ENCODE measurements at places on chromosomes 1 and 21.

DNA sequence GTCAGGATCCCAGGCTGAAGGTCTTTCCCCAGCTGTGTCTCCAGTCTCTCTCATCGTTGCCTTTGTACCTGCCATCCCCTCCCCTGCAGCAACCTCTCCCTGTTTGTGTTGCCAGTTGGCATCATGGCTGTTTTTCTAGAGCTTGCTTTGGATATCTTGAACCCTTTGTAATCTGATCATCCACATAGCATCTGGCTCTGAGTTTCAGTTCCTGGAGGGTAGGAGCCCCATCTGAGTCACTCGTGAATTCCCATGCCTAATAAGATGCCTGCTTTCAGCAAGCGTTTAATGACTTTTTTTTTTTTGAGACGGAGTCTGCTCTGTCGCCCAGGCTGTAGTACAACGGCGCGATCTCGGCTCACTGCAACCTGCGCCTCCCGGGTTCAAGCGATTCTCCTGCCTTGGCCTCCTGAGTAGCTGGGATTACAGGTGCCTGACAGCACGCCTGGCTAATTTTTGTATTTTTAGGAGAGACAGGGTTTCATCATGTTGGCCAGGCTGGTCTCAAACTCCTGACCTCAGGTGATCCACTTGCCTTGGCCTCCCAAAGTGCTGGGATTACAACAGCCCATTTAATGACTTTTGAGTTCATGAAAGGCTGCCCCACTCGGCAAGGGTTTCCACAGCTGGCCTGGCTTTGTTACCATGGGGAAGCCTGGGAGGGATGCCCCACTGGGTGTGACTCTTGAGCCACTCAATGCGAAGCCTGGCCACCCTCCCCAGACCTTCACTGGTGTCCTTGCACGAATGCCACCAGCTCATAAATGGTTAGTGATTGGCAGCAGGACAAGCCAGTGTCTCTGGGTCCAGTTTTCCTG is 11.9 kb downstream of the ALPL start:
- no peak for DNase-seq

GRCh38 chr21:21196087-21196486 is 197.9 kb downstream of the NCAM2 start:
- no peak for DNase-seq

GRCh38 chr1:109668123-109668775 is 392 bp downstream of the GSTM2 start:
- DNase-seq = no peak

DNA sequence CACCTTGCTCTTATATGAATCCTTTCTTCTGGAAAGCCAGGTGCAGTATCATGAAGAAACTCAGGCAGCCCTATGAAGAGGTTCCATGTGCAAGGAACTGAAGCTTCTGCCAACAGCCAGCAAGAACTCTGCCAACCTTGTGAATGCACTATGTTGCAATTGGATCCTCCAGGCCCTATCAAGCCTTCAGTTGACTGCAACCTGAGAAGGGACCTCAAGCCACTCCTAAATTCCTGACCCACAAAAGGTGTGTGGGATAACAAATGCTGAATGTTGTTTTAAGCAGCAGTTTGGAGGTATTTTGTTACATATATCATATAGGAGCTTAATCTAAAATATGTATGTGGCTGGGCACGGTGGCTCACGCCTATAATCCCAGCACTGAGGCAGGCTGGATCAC is 84.0 kb downstream of the RERE start:
- no peak for DNase-seq

DNA sequence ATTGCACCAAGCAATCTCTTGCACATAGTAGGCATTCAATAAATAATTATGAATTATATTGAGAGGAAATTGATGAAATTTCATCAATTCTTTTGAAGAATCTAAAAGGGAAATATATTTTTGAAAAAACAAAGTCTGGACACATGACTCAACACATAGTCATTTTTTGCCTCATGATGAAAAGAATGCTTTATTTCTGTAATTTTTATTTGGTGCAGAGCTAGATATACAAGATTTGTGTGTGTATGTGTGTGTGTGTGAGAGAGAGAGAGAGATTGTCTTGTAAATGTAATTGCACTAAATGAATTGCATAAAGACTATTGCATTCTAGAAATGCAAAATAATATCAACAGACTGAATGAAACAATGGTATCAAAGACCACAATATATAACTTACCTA is 206.2 kb upstream of the C1orf87 start:
- no peak for DNase-seq

DNA sequence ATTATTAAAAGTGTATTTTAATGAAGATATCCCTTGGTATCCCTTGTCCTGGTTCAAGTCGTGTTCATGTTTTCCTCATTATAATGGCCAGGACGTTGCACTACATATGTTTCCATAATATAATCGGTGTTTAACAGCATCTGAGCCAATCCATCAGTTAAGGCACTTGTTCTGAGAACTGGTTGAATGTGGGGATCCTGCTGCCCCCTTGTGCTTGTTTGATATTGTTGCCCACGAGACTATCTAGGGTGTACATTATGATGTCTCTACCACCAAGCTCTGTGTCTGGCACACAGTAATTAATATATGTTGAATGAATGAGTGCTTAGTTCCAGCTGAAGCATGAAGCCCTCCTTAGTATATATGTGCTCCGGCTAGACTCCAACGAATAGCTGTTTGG is 193.0 kb downstream of the CACNA1E start:
- DNase-seq = no peak

DNA sequence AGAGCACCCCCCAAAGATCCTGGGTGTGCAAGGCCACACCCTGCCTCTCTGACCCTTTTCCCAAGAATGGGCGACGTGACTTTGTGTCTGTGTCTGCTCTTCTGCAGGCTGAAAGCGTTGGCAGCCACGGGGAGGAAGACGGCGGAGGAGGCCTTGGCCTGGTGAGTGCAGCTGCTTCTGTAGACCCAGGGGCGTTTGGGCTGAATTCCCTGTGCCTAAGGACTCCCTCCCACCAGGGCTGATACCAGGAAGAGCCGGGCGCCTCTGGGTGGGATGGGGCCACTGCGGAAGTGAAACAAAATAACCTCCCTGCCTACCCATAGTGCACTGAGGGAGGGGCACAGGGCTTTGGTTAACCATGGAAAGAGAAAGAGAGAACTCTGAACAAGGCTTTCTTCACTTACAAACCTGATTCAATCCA is 2.5 kb downstream of the UBASH3A start:
- peak; percentile 59 for DNase-seq

DNA sequence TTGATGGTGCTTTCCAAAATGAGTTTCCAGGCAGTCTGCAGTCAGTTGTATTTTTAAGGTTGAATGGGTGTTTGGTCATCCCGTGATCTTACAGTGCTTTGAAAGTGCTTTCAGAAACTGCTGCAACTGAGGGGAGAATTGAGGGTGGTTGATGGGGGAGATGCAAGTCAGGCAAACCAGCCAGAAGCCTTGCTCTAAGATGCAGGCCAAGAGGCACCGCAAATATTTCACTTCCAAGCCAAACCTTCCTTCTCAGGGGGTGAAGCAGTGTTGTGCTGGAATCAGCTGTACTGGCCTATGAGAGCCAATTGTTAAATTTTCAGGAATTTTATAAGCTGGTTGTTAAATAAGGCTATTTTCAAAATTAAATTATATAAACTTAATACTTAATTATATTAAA is 151.6 kb downstream of the KCNJ6 start:
- no peak for DNase-seq

DNA sequence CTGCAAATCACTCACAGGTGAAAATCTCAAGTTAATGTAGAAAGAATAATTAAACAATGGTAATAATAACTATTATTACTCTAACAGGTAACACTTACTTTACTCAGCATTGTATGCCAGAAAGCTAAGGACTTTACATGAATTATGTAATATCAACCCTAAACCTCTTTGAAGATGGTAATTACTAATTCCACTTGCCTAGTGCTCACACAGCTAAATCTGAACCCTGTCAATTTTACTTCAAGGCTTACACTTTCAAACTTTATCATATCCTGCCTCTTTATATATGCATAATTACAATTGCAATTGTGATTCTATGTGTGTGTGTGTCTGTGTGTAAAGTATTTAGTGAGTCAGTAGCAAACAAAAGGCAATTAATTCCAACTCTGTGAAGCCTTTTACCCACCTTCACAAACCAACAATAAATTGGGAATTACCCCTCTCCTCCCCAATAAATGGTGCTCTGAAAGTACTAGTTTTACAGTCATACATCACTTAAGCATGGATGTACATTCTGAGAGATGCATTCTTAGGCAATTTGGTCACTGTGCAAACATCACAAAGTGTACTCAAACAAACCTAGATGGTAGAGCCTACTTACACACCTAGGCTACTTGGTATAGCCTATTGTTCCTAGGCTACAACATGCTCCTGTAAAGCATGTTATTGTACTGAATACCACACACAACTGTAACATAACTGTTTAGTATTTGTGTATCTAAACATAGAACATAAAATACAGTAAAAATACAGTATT is 5.9 kb downstream of the ZNF644 start:
- no peak for DNase-seq

GRCh38 chr1:71737768-71738167 is 544.6 kb downstream of the NEGR1 start:
- no peak for DNase-seq

DNA sequence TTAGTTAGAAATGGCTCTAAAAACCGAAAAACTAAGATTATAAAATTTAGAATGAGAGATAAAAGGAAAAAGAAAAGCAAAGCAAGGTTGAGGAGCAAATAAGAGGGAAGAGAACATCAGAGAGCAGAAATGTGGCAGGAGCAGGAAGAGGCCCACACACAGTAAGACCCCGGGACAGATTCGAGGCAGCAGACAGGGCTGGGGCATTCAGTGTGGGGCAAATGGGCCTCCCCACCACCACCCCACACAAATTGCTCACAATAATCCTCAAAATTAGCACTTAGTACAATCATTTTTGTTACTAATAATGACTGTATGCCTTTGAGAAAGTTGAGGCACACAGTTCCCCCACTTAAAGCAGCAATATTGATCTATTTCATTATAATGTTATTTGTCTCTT is 17.1 kb upstream of the SLC44A3 start:
- no peak for DNase-seq

- no peak for DNase-seq
Measured at GRCh38 chr1:1857096-1857703, 33.7 kb downstream of the GNB1 start.

DNA sequence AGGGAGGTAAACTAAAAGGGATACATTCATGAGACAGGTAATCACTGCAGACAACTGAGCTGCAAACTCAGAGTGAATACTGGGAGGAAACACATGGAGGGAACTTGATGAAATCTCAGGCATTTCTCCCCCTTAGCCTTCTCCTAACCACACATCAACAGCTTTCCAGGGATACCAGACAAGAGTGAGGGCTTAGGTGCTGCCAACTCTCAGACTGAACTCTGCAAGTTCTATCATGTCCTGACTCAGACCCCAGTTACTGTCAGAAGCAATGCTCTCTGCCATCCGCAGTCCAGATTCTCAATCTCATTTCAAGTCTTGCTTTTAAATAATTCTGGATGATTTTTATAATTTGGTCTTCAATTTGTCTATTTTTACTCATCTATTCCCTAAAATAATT is 267.3 kb downstream of the LTN1 start:
- DNase-seq = no peak

- DNase-seq = no peak
Measured at GRCh38 chr1:35864813-35865212, 18.2 kb upstream of the AGO1 start.

DNA sequence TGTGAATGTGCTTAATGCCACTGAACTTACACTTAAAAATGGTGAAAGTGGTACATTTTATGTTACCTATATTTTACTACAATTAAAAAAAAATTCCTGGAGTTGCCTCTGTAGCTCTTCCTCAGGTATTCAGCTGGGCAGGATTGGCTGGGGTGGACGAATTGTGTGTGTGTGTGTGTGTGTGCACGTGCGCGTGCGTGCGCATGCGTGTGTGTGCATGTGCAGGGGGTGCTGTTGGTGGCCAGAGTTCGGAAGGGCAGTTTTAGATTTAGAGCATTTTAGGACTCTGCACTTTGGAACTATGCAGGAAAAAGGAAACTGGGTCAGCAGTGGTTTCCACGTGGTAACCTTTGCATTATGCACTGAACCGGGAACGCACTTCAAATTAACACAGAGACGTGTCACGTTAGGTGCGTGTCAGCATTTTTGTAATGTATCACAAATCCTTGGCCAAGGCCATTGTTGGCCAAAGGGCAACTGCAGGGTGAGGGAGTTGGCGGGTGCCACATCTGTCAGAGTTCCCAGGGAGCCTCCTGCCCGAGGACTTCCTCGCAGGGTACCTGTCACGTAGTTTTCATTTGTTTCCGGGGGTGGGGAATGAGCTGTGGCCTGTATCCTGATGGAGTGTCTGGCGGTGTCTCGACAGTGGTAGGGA is 312.8 kb downstream of the CAMTA1 start:
- no peak for DNase-seq

DNA sequence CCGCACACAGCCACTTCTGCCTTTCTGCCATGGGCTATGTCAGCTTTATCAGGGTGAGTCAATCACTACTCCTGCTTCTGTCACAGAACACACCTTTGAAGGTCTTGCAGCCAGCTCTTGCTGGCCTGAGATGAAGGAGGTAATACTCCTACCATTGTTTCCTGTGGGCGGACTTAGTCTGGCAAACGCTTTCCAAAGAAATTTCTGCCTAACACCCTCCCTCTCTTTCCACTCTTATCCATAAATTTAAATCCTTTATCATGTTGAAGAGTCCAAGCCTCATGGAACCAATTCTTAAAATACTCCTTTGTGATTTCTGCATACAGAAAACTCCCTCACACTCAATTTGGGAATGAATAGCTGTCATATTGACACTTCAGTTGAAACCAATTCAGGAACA is 633.1 kb upstream of the CHRM3 start:
- no peak for DNase-seq

GRCh38 chr1:50681931-50682330 is 258.7 kb upstream of the DMRTA2 start:
- DNase-seq = no peak

GRCh38 chr1:246726881-246727280 is 2.7 kb downstream of the SCCPDH start:
- no peak for DNase-seq

DNA sequence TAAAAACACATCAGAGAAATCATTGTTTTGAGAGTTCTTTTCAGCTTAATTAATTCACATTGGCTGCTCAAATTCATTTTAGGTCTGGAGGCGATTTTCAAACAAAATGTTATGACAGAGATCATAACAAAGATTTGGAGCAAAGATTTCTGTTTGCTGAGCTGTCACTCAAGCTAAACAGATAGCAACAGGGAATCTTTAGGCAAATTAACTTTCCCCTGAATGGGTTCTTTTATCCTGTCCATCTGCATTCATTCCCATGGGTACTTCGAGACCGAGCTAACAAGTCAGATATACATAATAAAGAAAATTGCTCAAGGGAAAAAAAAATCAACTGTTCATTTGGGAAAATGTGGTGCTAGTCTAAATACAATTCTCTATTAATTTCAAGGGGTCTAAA is 30.2 kb upstream of the CA6 start:
- DNase-seq = no peak

Measured in CD4-positive, alpha-beta T cell treated with Interleukin-12 subunit alpha and Interleukin-12 subunit beta, for 1 hour (primary cell).